COLO829 (cell line): ENCODE measurements at places on chromosomes 1 and 21.
A peak's percentile ranks its signal among the peaks of the same experiment; 100 is the strongest.

DNA sequence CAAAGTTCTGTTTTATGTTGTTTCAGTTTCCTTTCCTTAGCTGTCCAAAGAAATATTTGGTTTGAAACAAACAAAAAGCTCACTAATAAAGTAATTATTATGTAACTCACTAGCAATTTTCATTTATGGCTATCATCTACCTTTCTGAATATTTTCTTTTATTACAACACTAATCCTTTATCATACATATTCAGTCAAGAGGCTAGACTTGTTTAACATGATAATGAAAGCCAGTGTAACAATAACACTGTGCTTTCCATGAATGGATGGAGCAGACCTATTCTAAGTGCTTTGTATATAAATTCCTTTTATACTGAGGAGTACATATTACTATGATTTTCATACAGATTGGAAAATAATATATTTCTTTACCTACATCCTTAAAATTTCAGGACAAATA, 972.8 kb upstream of the ADGRL4 start:
- DNase-seq = no peak

GRCh38 chr1:193609592-193609991, 423.2 kb upstream of the B3GALT2 start:
- DNase-seq = no peak

DNA sequence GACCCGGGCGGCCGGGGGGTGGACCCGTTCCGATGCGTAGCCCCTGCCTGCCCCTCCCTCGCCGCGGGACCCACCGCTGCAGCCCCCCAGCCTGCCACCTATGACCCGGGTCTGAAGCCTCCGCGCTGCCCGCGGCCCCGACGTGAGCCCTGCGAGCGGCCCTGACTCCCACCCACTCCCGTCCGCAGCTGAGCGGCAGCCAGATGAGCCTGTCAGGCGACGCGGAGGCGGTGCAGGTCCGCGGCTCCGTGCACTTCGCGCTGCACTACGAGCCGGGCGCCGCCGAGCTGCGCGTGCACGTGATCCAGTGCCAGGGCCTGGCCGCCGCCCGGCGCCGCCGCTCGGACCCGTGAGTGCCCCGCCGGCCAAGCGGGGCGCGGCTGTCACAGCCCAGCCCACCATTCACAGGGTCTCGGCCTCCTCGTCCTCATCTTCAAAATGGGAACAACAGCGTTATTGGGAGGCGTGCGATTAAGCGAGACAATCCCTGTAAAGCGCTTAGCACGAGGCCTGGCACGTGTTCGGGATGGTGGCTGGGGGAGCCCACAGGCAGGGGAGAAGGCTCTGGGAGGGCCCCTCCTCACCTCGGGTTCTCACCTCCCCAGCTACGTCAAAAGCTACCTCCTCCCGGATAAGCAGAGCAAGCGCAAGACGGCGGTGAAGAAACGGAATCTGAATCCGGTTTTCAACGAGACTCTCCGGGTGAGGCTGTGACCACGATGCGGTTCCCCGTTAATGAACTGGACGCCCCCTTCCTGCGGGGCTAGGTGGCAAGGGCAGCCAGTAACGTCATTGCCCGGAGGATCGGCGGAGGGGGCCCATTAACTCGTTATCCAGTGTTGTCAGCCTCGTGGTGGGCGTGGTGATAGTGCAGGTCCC, 8.2 kb downstream of the SYTL1 start:
- DNase-seq = no peak

GRCh38 chr1:224784265-224785039, 145.0 kb upstream of the DNAH14 start:
- no peak for DNase-seq

DNA sequence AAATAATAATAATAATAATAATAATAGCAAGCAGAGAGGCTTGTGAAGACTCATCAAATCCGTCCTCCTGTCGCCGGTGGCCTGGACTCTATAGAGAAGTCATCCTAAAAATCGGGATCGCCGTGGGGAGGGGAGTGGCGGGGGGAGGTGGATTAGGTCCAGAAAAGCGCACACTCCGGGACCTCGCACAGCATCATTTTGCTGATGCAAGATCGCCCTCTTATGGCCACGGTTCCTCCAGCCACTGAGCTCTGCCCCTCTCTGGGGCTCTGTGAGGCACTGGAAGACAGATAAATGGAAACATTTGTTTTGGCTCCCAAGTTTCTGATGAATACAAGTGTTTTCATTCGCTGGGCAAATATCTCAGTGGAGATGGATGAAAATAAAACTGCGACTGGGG, 612.0 kb downstream of the MATN1 start:
- DNase-seq = peak; percentile 24

DNA sequence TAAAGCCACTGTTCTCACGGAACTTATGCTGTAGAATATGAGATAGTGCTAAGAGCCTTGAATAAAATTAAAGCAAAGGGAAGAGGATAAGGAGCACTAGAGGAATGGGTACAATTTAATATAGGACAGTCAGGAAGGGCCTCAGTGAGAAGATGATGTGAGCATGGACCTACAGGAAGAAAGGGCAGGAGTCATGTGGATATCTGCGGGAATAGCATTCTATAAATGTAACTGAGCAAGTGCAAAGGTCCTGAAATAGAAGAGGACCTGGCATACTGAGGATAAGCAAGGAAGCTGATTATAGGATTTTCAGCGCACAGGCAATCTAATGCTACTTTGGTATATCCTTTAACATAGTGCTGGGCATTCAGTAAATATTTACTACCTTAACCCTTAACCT, 12.6 kb upstream of the BCAS2 start:
- no peak for DNase-seq

GRCh38 chr1:41479000-41479807, 5.3 kb downstream of the EDN2 start:
- DNase-seq = no peak

GRCh38 chr1:167791281-167792187, 69.8 kb downstream of the MPZL1 start:
- no peak for DNase-seq

DNA sequence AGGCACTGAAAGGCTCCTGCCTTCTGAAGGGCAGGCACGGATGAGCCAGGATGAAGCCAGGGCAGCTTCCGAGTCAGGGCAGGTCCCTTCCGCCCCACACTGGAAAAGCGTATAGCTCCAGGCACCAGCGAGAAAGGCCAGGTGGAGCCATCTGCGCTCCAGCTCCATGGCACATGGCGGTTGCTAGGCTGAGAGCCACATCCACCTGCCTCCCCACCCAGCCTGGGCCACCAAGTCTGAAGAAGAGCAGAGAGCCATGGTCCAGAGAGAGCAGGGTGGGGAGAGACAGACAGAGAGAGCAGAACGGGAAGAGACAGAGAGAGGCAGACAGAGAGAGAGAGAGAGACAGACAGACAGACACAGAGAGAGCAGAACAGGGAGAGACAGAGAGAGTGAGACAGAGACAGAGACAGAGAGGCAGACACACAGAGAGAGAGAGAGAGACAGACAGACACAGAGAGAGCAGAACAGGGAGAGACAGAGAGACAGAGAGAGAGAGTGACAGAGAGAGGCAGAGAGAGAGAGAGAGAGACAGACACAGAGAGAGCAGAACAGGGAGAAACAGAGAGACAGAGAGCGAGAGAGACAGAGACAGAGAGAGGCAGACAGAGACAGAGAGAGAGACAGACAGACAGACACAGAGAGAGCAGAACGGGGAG, 5.2 kb downstream of the FNDC10 start:
- no peak for DNase-seq

GRCh38 chr1:67312615-67313014, 4.9 kb downstream of the IL12RB2 start:
- DNase-seq = no peak

DNA sequence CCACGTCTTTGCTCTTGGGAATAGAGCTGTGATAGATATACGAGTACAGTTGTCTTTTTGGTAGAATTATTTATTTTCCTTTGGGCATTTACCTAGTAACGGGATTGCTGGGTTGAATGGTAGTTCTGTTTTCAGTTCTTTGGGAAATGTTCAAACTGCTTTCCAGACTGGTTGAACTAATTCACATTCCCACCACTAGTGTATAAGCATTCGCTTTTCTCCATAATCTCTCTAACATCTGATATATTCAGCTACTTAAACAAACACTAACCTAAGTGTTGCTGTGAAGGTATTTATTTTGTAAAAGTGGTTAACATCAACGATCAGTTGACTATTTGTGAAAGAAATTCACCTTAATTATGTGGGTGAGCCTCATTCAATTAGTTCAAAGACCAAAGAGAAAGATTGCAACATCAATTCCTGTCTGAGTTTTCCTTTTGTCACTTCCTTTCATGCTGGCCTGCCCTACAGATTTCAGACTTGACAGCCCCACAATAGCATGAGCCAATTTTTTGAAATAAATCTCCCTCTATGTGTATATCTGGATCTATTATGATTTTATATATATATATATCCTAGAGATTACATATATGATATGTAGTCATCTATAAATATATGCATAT, 26.7 kb upstream of the DUSP10 start:
- no peak for DNase-seq

- DNase-seq = no peak
Measured at GRCh38 chr1:233256191-233256590, 39.3 kb downstream of the PCNX2 start.

DNA sequence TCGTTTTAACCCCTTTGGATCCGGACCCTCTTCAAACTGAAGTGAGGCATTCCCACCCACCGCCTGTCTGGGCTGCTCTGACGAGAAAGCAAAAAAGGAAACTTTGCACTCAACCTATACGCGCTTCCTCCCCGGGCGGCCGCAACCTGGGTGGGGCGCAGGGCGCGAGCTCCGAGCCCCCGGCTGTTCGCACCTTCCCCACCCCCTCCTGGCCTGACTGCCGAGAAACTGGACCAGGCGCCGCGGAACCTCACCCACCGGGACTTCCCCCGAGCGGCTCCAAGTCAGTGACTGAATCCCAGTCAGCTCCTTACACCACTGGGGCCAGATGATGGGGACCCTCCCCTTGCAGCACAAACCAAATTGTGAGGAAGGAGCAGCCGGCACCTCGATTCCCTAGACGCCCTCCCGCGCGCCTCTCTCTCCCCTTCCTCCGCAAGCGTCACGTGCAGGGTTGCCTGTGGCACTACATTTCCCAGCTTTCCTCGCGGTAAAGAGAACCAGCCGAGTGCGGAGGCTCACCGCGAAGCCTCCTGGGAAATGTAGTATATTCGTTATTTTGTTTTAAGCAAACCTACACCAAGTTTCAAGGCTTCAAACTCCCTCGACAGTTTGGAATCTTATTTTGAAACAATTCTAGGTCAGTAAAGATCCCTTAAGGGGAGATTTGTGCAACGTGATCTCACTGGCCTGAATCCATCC, at the start of gene RAB29:
RAB29 (minus strand) TSS at position 468 of the 702 bp plus-strand sequence. CDS start 526 bp downstream, outside the sequence.
- peak; percentile 85 for DNase-seq

DNA sequence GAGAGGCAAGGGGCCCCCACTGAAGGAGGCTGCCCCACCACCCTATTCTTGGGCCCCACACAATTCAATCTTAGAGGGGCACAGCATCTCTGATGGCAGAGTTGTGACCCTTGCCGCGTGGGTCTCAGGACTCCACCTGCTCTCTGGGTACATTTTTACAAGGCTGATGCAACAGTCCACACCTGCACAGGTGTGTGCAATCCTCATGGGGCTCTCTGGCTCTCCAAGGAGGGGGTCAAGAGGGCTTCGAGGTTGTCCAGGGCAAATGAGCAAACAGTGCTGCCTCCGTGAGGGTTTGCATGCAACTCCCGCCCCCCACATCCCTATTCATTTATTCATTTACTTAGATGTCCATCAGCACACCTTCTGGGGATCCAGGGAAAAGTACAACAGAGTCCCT, 81.6 kb upstream of the IFFO2 start:
- DNase-seq = no peak

GRCh38 chr1:115021145-115021544, 8.5 kb upstream of the TSHB start:
- DNase-seq = no peak

DNA sequence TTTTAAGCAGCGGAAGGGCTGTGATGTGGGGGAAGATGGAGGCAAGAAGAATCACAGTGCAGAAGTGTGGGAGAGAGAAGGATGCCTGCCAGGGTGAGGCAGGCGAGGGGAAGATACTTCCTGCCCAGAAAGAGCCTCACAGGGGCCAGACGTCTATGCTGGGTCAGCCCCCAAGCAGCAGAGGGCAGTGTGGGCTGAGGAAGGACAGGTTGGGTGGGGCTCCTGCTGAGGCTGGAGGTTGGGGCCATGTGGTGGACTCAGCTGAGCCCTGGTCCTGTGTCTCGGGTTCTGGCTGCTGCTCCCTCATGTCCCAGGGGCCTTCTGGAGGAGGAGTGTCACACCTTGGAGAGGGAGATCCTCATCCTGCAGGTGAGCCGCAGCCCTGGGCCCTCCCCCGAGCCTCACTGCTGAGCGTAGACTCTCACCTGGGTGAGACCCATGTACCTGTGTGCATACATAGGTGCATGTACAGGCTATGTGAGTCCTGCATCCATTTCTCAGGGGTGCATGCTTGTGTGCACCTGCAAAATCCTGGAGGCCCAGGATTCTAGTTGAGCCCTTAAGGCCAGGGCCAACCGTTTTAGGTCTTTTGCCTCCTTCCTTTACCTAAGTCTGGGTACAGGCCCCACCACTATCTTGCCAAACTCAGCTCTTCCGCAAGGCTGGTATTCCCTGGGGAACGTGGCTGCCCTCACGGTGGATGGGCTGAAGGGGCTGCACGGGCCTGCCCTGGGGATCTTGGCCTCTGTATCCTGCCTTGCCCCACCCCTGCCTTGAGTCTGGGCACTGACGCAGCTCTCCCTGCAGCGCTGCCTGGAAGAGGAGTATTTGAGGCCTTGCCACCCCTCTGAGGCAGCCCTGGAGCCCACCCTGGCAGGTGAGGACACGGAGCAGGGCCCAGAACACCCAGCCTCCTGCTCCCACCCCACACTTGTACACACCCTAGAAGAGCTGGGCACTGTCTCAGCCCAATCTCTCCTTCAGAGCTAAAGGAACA, 3.7 kb downstream of the CCDC24 start:
- no peak for DNase-seq

GRCh38 chr1:230804396-230804795, 57.2 kb downstream of the CAPN9 start:
- DNase-seq = no peak

GRCh38 chr1:233843525-233844204, 60.8 kb upstream of the SLC35F3 start:
- no peak for DNase-seq

DNA sequence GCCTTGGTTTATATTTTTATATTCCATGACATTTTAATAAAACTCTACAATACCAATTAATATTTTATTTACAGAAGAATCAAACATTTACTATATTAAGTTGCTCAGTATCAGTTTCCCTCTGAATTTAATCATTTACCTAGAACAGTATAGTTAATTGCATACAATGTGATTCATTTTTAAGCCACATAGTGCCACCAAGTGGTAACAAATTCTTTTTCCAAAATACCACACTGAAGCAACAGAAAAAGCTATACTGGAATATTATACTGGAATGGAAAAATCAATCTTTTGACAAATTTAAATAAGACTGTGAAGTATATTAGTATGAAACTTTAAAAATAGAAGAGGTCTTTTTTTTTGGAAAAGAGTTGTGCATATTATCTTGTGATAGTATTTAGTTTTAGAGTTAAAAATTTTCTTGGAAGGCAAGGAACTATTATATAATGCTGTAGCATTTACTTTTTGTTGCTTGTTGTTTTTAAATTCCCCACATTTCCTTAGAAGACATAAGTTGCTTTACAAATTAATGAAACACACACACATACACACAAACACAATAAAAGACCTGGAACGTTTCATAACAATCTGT, 57.3 kb downstream of the ZNF644 start:
- no peak for DNase-seq

GRCh38 chr1:229101011-229101871, 169.7 kb upstream of the RAB4A start:
- DNase-seq = no peak
